ENCODE measurements at places on chromosomes 13 and 19.

DNA sequence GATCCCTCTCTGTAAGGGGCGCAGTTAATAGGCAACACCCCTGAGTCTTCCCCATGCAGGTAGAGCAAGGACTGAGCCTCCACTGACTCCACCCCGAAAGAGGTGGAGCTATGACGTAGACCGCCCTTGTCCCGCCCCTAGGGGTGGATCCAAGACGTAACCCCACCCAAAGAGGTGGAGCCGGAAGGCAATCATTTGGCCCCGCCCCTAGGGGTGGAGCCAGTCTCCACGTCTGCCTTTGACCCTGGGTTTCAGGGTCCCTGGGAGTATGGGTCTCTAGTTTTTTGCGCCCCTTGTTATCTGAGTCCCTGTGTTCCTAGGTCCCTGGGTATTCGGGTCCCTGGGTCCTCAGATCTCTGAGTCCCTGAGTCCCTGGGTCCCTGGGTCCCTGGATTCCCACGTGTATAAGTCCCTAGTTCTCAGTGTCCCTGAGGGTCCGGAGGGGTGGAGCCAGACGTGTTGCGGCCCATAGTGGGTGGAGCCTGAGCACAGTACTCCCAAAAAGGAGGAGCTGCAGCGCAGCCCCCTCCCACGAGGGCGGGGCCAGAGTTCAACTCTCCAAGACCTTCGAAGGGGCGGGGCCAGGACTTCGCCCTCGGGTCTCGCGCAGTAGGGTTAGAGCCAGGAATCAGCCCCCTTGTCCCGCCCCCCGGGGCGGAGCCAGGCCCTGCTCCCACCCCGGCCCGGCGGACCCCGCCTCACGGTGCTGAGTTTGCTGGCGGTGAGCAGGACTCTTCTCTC, 5.3 kb downstream of the DENND1C start:
- DNase-seq: peak; percentile 60

DNA sequence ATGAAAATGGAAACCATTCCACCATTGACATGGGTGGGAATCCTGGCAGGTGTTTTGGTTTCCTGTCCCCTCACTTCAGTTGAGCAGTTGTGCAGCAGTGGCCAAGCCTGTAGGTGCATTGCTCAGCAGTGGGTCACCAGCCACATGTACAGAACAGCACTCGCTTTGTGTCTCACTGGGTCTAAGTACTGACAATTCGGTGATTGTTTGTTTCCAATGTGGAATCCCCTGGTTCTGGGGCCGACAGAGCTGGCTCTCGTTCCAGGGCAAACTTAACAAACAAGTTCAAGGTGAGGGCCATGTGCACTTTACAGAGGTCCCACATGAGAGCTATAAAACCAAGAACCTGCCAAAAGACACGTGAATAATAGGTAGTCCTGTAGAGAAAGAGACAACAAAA, 54.1 kb upstream of the SPATA13 start:
- no peak for DNase-seq

DNA sequence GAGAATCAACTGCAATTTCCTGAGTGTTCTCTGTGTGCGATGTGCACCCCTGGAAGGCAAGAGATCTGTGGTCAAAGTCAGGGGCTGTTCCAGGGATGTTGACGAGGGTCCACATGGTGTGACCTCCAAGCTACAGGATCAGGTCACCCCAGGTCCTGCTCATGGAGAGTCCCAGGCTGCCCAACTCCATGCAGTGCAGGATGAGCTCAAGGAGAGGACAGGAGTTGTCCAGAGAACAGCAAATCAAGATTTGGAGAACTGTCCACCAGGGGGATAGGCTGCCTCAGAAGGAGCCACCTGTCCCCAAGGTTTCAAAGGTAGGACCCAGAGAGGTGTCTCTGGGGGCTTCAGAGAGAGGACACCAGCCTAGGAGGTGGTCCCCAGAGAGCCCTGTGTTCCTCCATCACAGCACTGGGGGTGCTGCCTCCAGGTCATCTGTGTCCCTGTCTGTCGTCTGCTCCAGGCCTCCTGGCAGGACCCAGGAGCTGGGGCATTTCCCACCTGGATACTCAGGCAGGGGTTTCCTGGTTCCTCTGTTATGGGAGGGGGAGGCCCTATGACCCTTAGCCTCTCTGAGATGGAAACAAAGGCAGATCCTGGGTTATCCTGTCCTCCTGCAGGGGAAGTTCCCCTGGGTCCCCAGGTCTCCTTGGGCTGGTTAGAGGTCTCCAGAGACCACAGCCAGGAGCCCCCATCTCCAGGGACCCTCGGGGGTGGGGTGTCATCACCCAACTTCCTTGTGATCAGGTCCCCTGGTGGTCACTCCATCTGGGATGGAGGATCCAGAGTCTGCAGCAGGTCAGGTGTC, 2.1 kb upstream of the CEACAM7 start:
- DNase-seq: no peak

GRCh38 chr19:16185768-16186123, 536 bp downstream of the FAM32A start:
- DNase-seq: peak; percentile 55

DNA sequence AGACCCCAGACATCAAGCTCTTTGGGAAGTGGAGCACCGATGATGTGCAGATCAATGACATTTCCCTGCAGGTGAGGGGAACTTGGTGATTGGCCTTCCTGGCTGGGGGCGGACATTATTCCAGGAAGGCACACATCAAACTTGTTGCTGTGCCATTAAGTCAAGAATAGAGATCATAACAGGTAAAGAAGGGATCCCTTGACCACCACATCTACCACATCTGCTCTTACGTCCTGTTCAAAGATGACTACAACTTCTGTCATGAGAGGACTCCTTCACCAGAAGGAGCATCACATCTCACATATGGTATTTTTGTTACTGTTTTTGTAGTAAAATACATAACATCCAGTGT, 1.1 kb downstream of the RPS5 start:
- no peak for DNase-seq

- peak; percentile 25 for DNase-seq
Observed at GRCh38 chr19:54430306-54431254, 15.3 kb downstream of the TTYH1 start.

DNA sequence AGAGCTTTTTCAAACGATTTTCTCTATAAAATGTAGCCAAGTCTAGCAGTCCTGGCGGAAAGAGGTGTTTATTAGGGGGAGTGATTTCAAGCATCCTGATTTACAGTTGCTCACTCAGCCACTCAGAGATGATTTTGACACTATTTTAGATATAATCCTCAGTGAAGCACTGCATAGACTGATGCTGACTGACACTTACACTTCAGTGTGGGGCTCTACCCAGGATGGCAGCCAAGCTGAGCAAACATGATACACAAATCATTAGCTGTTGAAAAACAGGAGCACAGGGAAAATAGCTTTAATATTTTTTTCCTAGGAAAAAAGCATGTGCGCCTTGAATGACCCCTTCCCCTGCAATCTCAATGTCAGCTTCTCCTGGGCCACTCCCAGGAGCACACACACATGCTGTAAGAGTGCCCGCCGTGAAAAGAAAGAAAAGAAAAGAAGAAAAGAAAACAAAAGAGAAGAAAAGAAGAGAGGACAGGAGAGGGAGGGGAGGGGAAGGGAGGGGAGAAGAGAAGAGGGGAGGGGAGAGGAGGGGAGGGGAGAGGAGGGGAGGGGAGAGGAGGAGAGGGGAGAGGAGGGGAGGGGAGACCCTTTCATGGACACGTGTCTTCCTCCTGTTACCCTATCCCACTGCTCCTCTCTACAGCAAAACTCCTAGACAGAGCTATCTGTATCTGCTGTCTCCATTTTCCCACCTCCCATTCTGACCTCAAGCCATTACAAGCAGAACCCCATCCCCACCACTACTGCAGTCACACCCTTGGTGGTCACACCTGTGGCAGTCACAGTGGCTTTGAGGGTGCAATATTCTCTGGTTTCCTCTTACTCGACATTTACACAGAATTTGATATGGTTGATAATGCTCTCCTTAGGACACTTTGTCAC, 36.4 kb downstream of the RCBTB2 start:
- no peak for DNase-seq

GRCh38 chr13:76048675-76049375, 412.7 kb downstream of the LMO7 start:
- DNase-seq: no peak

- DNase-seq: no peak
Observed at GRCh38 chr13:102470283-102470917, 68.6 kb upstream of the FGF14 start.

- no peak for DNase-seq
Observed at GRCh38 chr19:50894478-50895356, 16.5 kb downstream of the KLK4 start.

DNA sequence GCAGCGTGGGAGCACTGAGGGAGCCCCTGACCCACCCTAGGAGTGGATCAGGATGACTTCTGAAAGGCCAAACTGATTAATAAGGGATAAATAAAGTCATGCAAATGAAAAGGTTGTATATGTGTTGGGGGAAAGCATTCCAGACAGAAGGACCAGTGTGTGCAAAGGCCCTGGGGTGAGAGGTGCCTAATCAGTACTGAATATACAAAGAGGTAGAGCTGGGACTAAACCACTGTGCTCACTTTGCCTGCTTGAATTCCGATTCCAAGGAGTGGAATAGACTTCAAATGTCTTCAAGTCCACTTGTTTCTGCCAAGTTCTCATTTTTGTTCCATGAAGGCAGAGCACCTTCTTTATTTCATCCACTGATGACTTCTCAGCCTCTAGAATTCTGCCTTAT, 32.6 kb upstream of the ADGRE1 start:
- DNase-seq: no peak

- DNase-seq: no peak
Observed at GRCh38 chr19:19262190-19263057, 10.7 kb downstream of the TM6SF2 start.

DNA sequence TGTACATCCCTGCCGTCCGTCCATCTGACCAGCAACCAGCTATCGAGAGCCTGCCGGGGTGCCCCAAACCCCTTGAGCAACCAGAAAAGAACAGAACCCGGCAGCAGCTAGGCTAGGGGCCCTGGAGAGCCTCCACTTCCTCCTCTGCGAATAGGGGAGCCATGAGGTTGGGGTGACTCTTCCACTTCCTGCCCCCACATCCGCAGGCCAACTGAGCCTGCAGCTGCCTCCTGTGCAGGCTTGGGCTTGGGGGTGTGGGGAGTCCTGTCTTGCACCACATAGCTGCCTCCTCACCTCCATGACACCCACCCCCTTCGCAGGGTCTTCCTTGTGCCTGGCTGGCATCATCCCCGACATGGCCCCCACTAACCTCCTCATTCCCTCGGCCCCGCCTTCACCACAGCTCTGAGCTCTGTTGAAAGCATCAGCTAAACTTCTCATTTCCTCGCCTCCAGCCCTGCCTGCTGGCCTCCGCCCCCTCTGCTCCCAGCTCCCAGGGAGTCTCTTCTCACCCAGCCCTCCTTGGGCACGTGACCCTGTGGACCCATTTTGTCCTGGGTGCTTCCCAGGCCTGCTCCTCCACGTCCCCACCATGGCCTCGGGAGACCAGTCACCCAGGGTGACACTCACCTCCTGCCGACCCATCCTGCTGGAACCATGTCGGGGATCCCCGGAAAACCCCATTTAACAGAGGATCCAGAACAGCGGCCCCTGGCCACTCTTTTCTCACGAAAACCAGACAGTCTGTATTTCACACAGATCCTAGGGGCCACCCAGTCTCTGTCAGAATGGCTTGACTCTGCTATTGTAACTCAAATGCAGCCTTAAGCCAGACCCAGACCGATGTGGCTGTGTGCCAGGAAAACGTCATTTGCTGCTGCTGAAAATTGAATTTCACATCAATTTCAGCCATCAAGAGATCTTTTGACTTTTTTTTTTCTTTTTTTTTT, 50.4 kb downstream of the MYO9B start:
- DNase-seq: no peak

- DNase-seq: no peak
Observed at GRCh38 chr19:35585848-35586247, at the start of gene PMIS2. Gene PMIS2 (plus strand): TSS chr19:35586173. CDS start chr19:35586260, 87 bp downstream.

GRCh38 chr19:3389446-3389778, 23.0 kb downstream of the NFIC start:
- no peak for DNase-seq

- DNase-seq: no peak
Observed at GRCh38 chr13:26538363-26539317, 18.8 kb upstream of the WASF3 start.

GRCh38 chr19:3534375-3535234, 4.4 kb upstream of the TEKTIP1 start:
- no peak for DNase-seq

GRCh38 chr13:68347220-68347619, 1117.1 kb upstream of the PCDH9 start:
- no peak for DNase-seq

DNA sequence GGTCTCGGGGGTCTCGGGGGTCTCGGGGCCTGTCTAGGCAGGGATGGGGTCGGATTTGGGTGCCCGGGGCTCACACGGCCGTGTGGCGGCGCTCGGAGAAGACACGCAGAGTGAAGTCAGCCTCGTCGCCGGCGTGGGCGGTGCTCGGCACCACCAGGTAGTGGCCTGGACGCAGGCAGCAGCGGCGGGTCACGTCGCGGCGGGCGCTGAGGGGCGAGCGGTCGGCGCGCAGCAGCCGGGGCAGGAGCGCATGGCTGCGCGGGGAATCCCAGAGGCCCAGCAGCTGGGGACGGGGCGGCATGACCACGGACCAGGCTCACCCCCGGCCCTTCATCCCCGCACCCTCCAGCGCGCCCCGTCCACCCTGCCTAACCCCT, 8.2 kb downstream of the CAPN12 start:
- DNase-seq: peak; percentile 46

GRCh38 chr19:21430675-21431074, 33.7 kb downstream of the ZNF493 start:
- DNase-seq: no peak

- no peak for DNase-seq
Observed at GRCh38 chr13:25677956-25678355, 306.2 kb downstream of the ATP8A2 start.

DNA sequence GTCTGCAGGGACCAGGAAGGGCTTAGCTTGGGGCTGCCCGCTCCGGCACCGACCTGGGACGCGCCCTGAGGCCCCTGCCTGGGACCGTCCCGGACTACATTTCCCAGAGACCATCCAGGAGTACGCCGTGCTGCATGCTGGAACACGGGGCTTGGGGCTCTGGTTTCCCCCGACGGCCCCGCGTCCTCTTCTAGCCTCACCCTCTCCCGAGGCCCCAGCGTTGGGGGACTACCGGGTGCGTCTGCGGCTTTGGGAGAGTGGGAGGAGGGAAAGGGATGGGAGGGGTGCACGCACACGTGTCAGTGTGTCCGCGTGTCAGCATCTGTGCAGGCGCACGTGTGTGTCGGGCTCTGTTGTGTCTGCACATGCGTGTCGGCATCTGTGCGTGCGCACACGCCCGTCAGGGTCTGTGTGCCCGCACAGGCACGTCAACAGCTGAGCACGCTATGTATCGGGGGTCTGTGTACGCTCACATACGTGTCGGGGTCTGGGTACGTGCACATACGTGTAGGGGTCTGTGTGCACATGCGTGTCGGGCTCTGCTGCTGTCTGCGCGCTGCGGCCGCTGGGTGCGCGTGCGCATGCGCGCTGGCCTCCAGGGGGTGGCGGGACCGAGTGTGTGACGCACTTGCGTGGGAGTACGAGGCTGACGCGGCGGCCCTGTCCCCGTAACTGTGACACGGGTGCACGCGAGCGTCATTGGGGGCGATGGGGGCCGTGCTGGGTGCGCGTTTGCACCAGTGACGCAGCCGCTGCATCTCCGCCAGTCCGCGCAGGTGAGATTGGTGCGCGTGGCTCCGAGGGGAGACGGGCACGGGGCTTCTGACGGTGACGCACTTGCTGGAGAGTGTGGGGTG, at the start of gene ZNF331:
ZNF331 (plus strand) TSS at position 625 of the 857 bp plus-strand sequence. CDS start 31,232 bp downstream, outside the sequence.
- DNase-seq: peak; percentile 64

- no peak for DNase-seq
Observed at GRCh38 chr13:50766013-50766412, 77.5 kb downstream of the DLEU7 start.

- DNase-seq: no peak
Observed at GRCh38 chr13:44487989-44488388, 88.1 kb downstream of the TSC22D1 start.

GRCh38 chr13:22505489-22505888, 675.3 kb upstream of the SGCG start:
- DNase-seq: no peak

- no peak for DNase-seq
Observed at GRCh38 chr13:110610955-110611595, 4.3 kb upstream of the NAXD start.

Measured in EL (cell line).